Caudate nucleus (tissue), 63 donors: ENCODE measurements at places on chromosomes 6 and 20.

- no peak for DNase-seq
Observed at GRCh38 chr20:18326990-18327389, 38.7 kb downstream of the ZNF133 start.

DNA sequence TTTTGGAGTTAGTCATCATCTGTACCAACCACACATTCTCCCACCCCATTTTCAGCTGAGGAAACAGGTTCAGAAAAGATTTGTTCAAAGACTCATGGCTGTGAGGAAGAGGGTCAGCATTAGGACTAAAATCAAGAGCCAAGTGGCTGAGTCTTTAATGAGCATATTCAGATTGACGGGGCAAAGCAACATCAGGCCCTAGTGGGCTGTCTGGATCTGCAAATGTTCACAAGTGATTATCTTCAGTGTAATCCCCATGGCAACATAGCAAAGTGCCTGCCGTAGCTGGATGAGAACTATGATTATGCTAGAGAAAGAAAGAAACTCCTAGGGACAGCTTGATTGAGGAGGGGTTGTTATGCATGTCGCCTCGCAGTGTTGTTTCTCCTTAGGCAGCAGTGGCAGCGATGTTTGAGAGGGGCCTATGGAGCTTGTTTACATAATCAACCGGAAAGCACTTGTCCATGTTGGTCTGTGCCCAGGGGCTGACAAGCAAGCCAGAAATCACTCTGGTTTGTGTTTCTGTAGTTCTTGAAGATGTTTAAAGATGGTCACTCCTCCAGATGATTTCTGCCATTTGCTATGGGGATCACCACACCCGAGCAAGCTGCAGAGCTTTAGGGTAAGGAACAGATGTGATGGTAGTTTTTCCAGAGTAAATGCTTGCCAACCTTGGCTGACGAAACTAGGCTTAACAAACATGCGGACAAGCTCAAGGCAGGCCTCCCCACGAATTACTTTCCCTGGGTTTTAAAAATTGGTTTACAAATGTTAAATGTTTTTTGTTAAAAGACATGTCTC lies 124.3 kb upstream of the MLIP start:
- no peak for DNase-seq

DNA sequence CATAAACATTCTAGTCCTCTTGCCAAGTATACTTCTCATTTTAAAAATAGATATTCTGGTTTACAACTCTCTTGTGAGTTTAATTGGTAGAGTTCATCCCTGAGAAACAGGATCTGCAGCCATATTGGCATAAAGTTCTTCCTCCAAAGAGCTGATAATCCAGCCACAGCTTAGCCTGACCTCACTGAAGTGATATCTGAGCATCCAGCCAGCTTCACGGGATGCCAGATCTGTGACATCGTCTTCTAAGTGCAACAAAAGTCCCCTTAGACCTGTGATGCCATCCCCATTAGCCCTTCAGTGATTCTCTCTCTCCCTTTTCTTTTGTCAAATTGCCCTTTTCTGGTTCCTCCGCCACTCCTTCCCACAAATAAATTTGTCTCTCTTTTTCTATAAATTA lies 180.6 kb upstream of the STXBP5 start:
- no peak for DNase-seq

GRCh38 chr6:118580585-118581419 lies 32.7 kb downstream of the PLN start:
- DNase-seq, result no peak

- DNase-seq, result no peak
Observed at GRCh38 chr6:7907159-7907558, 3.4 kb downstream of the TXNDC5 start.

DNA sequence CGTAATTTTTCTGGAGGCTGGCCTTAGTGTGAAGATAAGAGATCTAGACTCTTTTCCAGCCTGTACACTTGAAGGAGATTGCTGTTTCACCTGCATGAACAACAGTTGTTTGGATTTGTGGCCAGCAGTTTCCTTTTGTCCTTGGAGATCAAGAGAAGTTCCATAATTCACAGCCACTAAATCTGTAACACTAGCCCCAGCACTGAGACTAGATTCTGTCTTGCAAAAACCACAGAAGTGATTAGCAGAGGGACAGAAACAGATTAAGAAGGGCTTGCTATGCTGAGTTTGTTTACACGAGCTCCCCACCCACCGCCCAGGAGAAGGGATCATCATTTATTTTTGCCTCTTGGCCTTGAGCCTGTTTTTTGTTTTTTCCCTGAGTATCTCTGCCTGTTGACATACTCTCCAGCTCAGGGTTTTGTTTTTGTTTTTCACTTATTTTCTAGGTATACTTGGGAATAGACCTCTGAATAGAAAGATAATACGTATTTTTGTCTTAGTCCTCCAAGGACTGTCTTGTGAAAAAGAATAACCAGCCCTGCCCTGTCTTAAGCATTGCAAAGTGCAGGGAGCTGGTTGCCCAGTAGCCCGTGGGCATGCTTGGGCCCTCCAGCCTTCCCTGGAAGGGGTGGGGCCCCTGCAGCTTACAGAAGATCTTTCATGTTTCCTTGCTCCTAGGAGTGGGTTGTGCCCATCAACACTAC lies 93.1 kb upstream of the SOX4 start:
- DNase-seq, result no peak

DNA sequence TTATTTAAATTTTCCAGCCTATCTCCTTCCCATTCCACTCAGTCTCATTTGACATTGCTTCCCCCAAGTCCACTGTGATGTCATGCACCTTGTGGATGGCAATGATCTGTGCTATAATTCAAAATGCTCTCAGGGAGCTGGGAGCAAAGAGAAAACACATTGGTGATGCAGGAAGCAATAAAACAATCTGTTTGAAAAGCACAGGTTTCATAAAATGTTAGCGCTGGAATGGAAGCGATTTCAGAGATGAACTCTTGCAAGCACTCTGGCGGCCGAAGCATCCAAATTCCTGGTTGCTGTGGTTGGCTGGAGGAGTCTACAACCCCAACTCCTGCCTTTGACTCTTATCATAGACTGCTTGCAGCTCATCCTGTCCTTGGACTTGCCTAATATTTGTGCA lies 167.0 kb downstream of the GMPR start:
- DNase-seq, result no peak

GRCh38 chr6:36702656-36703055 lies 5.0 kb downstream of the RAB44 start:
- no peak for DNase-seq

- DNase-seq, result no peak
Observed at GRCh38 chr6:64404396-64404795, 768.8 kb downstream of the PHF3 start.

GRCh38 chr6:124999105-124999764 lies 37.0 kb downstream of the RNF217 start:
- no peak for DNase-seq

DNA sequence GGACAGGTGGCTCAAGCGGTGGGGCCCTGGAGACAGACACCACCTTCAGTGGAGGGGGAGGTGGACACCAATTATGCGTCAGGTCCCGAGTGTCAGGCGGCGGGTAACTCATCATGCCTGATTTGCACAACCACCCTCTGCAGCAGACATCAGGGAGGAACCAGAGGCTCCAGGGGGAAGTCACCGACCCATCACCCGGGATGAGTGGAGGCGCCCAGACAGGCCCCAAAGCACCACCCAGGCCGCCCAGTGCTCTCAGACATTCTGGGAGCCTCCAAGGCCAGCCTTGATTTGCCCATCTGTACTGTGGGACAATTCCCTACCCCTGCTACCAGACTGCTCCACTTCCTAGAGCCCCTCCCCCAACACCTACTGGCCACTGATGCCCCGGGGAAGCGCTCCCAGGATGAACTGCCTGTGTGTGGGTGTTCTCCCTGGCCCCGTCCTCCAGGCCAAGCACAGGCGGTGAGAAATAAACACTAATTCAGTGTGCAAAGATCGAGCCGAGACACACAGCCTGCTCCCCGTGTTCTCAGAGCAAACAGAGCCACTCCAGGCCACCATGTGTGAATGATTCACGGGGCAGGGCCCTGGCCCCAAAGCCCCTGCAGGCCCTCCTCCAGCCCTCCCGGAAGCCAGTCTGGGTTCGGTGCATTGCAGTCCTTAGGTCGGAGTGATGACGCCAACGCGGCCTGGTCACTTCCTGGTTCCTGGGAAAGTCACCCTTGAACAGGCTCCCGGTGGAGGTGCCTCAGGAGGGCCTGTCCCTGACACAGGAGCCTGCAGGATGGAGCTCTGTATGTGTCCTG lies 107.2 kb downstream of the ASXL1 start:
- DNase-seq, result no peak

DNA sequence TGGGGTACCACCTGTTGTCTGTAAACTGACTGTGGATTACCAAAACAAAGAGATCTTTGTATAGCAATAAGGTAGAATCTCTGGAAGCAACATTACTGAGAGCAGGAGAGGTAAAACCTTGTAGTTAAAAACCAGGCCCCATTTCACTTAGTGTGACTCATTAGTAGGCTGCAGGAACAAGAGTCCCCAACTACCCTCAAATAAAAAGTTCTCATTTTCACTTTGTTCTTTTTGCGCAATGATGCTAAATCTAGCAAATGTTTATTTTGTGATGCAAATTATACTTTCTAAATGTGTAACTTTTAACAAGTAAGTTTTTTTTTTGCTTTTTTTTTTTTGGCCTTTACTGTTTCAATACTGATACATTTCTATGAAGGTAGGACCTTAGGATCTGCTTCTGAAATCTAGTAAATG lies 67.1 kb downstream of the ESF1 start:
- no peak for DNase-seq

GRCh38 chr6:90175627-90176538 lies 120.8 kb downstream of the BACH2 start:
- no peak for DNase-seq

DNA sequence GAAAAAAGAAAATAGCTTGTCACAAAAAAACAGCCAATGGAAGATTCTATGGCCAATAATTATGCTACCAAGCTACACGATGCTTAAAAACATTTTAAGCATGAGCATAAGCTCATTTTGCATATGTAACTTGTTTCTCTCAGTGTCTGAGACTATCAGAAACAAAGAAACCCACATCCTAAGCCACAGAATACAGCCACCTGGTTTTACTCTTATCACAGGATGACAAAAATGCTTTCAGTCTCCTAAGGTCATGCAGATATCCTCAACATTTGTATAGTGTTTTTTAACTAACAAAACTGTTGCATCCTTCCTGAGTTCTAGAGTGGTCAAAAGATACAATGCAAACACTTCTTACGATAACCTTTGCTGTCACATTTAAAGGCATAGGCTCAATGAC lies 172.1 kb upstream of the RUNX2 start:
- DNase-seq, result no peak

DNA sequence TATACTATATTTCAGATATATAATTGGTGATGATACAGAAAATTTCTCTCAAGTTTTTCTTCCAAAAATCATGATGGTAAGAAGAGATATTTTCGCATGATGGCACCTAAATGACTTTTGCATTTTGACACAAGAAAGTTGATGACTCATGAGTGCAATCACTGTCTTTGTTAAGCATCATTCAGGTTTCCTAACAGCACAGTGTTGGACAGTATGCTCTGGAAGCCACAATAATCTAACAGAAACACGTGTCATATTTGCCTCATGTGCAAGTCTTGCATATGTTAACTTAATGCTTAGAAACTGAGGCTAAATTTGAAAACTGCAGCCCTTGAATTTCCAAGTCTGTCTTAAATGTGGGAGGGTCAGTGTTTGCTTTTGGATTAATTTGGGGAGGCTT lies 533.5 kb downstream of the LMBRD1 start:
- no peak for DNase-seq

- DNase-seq, result no peak
Observed at GRCh38 chr6:156026486-156027247, 571.0 kb upstream of the NOX3 start.

DNA sequence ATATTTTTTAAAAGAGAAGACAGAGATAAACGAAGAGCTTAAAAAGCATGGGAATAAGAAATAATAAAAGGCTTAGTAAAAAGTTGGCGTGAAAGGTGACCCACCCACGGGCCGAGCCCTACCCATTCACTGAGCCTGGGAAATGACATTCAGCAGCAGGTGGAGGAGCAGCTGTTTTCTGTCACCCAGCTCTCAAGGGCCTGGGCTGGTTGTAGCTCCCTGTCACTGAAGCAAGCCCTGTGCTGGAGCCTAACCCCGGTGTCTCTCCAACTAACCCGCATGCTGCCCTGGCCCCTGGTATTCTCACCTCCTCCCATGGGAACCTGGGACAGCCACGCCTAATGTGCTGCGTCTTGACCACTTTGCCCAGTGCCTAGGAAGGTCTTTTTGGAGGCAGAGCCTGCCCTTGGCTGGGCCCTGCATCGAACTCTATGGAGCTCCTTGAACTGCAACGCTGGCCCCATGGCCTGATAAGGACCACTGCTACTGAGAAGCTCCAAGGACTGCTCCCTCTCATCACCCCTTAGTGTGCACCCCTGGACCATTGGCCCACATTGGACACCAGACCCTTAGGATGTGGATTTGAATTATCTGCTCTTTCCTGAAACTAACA lies 68.8 kb upstream of the IYD start:
- no peak for DNase-seq

DNA sequence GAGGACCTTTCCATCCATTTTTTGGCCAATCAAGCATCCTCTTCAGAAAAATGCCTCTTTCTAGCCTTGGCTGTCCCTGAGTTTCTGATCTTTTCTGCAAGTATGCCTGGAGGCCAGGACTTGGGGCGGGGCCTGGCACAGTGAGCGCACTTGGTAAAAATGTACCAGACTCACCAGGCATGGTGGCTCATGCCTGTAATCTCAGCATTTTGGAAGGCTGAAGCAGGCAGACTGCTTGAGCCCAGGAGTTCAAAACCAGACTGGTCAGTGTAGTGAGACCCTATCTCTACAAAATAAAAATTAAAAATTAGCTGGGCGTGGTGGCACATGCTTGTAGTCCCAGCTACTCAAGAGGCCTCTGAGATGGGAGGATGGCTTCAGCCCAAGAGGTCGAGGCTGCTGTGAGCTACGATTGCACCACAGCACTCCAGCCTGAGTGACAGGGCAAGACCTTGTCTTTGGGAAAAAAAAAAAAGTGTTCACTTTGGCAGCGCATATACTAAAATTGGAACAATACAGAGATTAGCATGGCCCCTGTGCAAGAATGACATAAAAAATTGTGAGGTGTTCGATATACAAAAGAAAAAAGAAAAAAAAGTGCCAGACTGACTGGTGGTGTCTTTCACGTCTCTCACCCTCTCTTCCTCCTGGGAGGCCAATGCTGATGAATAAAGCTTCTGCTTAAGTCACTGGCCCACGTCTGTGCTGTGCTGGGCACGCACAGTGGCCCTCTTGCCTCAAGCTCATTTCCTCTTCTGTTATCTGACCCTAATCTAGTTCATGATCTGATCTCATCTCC lies 18.1 kb upstream of the SLC9A8 start:
- no peak for DNase-seq

GRCh38 chr6:147397306-147397705 lies 111.2 kb upstream of the SAMD5 start:
- no peak for DNase-seq
